Endothelial cell (in vitro differentiated cells): ENCODE measurements at places on chromosomes 4 and X. TPM values are rescaled to one million over a fixed set of nuclear protein-coding genes. Genes with fewer than 3 reads are reported as not detected.

DNA sequence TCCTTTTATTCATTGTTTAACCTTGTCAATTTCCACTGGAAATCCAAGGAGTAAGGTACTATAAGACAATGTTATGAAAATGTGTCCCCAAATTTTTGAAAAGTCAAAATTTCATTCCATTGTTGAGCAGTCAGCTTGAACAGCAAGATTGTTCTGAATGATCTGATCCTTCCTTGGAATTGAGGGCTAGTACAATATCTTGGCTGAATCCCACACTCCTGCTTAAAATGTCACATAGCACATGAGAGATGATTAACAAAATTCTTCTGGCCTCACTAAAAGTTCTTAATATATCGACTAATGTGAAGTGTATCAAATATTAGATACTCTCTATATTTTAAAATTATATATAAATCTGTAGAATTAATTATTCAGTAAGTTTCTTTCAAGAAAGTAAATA is 104.8 kb downstream of the ANK2 start:
- H3K4me1 ChIP-seq = peaks cover 2% of the 10 kb centered on the region
- peaks cover 1% of the 10 kb centered on the region for H3K27me3 ChIP-seq
- H3K4me3 ChIP-seq = no peak overlapping the region
- H3K36me3 ChIP-seq = no peaks in the 10 kb centered on the region

DNA sequence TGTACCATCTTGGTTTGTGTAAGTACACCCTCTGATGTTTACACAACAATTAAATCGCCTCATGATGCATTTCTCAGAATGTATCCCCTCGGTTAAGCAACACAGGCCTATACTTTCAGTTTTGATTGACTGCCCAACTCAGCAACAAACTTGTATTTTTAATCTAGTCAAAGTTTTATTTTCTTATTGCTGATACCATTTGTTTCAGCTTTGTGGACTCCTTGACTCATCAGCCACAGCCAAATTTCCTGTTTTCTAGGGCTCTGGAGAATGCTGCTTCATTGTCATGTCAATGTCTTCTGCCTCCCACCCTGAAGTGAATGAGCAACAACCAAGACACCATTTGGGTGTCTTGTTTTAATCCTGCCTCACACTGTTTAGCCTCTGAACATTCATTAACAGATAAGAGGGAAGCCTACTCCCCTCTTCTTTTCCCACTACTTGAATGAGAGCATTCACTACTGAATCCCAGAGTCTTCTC is 14.0 kb downstream of the BBS12 start:
- no peak overlapping the region for H3K27ac ChIP-seq
- H3K36me3 ChIP-seq = peaks cover 4% of the 10 kb centered on the region
- H3K4me1 ChIP-seq = no peaks in the 10 kb centered on the region
- no peak for DNase-seq
- H3K27me3 ChIP-seq = peaks cover 2% of the 10 kb centered on the region

DNA sequence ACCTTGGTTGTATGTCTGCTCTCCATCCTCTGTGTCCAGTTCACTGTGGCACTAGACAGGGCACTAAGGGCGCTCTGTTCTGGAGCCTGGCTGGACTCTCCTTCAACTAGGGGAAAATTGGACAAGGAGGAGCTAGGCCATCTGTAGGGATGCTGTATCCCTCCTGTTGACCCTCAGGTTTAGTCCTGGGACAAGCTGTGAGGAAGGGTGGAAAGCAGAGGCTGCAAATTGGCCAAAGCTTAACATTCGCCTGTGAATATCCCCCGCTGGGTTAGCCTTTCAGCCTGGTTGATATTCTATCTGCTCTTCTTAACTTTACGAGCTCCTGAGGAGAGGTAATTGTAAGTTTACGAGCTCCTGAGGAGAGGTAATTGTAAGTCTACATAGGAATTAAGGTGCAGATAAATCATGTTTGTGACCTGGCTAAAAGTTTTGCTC is 64.4 kb upstream of the ENPEP start:
- DNase-seq = peak; percentile 5
- peak overlapping the region; percentile 78 for H3K27ac ChIP-seq
- H3K36me3 ChIP-seq = peaks cover 8% of the 10 kb centered on the region
- H3K4me3 ChIP-seq = peak overlapping the region; percentile 91

GRCh38 chrX:57121816-57122215 is 468 bp upstream of the SPIN2B start:
- H3K4me3 ChIP-seq = peak overlapping the region; percentile 91
- H3K4me1 ChIP-seq = peaks cover 6% of the 10 kb centered on the region
- H3K27me3 ChIP-seq = no peaks in the 10 kb centered on the region
- peaks cover 6% of the 10 kb centered on the region for H3K36me3 ChIP-seq

DNA sequence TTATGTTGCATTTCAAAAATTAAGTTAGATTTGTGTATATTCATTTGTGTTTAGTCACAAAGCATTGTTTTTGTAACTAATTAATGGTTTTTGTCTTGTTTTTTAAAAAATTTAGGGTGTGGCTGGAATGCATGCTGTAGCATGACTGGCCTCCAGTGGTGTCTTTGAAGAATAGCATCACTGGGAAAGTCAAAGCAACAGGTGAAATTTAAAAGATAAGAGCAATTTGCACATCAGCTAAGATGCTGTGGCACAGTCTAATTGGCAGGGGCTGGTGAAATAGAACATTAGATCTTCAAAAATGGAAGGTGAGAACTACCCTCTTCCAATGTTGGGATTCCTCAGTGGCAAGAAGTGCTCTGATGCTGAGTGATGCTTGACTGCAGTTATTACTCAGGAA is 45.3 kb downstream of the ANK2 start:
- no peaks in the 10 kb centered on the region for H3K36me3 ChIP-seq
- H3K27ac ChIP-seq = no peak overlapping the region
- H3K27me3 ChIP-seq = no peaks in the 10 kb centered on the region
- no peak overlapping the region for H3K4me3 ChIP-seq

- no peaks in the 10 kb centered on the region for H3K36me3 ChIP-seq
- H3K27ac ChIP-seq = no peak overlapping the region
- no peaks in the 10 kb centered on the region for H3K4me1 ChIP-seq
- peaks cover 8% of the 10 kb centered on the region for H3K27me3 ChIP-seq
- DNase-seq = no peak
These were observed 88.8 kb downstream of the CPZ start for GRCh38 chr4:8681391-8681790.

GRCh38 chr4:96630839-96631238 is 790.9 kb downstream of the PDHA2 start:
- no peaks in the 10 kb centered on the region for H3K4me1 ChIP-seq
- H3K4me3 ChIP-seq = no peak overlapping the region
- no peak for DNase-seq
- no peaks in the 10 kb centered on the region for H3K36me3 ChIP-seq
- H3K27me3 ChIP-seq = peaks cover 2% of the 10 kb centered on the region

GRCh38 chrX:19904778-19905367 is 17.5 kb upstream of the SH3KBP1 start:
- no peaks in the 10 kb centered on the region for H3K27me3 ChIP-seq
- no peaks in the 10 kb centered on the region for H3K4me1 ChIP-seq
- no peak overlapping the region for H3K4me3 ChIP-seq
- no peak overlapping the region for H3K27ac ChIP-seq
- H3K36me3 ChIP-seq = no peaks in the 10 kb centered on the region
- DNase-seq = no peak

- H3K4me3 ChIP-seq = no peak overlapping the region
- no peak overlapping the region for H3K27ac ChIP-seq
- no peak for DNase-seq
These were observed 508.7 kb upstream of the FMR1 start for GRCh38 chrX:147403040-147403439.

DNA sequence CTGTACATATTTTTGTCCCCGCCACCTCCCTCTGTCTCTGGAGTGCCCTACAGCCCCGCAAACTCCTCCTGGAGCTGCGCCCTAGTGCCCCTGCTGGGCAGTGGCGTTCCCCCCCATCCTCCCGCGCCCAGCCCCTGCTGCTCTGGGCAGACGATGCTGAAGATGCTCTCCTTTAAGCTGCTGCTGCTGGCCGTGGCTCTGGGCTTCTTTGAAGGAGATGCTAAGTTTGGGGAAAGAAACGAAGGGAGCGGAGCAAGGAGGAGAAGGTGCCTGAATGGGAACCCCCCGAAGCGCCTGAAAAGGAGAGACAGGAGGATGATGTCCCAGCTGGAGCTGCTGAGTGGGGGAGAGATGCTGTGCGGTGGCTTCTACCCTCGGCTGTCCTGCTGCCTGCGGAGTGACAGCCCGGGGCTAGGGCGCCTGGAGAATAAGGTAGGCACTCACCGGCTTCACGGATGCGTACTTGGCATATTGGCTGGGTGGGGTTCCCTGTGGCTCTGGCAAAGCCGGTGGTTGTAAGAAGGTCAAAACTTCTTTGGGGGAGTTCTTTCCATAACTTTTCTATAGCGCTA is 653 bp downstream of the HHIP start:
- peak overlapping the region; percentile 92 for H3K4me3 ChIP-seq
- peak; percentile 37 for DNase-seq
- peaks cover 30% of the 10 kb centered on the region for H3K4me1 ChIP-seq
- no peaks in the 10 kb centered on the region for H3K36me3 ChIP-seq
- H3K27ac ChIP-seq = no peak overlapping the region

DNA sequence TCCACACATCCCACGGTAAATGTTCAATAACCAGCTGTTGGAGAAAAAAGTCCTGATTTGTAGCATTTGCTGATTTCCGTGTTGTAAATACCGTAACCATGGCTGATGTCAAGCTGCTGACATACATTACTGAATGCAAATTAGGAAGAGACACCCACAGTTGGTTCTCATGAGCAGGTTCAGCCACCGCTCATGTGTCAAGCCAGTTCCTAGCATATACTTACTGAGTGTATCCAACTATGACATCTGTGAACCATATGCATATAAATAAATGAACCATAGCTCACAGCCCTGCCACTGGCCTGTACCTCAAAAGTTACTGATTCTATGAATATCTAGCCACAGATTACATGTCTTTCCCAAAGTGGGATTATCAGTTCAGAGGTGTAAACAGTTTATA is 29.5 kb downstream of the FHDC1 start:
- no peaks in the 10 kb centered on the region for H3K36me3 ChIP-seq
- no peak for DNase-seq
- H3K27ac ChIP-seq = no peak overlapping the region
- H3K4me1 ChIP-seq = peaks cover 9% of the 10 kb centered on the region
- no peak overlapping the region for H3K4me3 ChIP-seq

- H3K4me3 ChIP-seq = no peak overlapping the region
- no peak overlapping the region for H3K27ac ChIP-seq
- H3K27me3 ChIP-seq = peaks cover 7% of the 10 kb centered on the region
These were observed 19.1 kb upstream of the SLC25A4 start for GRCh38 chr4:185124006-185124405.

GRCh38 chrX:153494541-153495361 is at the start of gene BGN:
Gene BGN, plus strand, starts transcription at chrX:153494980. Its CDS starts 9,652 bp downstream, at chrX:153504632.
- no peak within 1 kb of the TSS for H3K27ac ChIP-seq
- DNase-seq = peak; percentile 50
- H3K27me3 ChIP-seq = peaks cover 3% of the 10 kb centered on the region
- H3K4me1 ChIP-seq = peaks cover 26% of the 10 kb centered on the region
- H3K4me3 ChIP-seq = peak within 1 kb of the TSS; percentile 87

DNA sequence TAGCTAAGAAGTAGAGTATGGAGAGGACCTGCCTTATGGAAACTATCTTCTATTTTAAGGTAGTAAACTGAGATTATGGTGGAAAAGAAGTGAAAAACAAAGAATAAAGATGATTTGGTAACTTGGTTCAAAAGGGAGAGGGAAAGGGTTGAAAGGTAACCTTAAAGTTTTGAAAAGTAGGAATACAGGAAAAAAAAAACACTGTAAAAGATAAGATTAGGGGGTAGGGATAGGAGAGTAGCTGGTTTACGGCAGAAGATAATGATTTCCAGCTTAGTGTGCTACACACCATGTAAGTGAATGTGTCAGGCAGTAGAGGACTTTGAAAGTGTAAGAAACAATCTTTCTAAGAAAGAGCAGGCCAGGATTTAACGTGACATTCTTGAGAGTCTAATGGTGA is 35.3 kb downstream of the FAM13A start:
- H3K27me3 ChIP-seq = no peaks in the 10 kb centered on the region
- no peak overlapping the region for H3K27ac ChIP-seq
- H3K4me3 ChIP-seq = no peak overlapping the region
- H3K4me1 ChIP-seq = peaks cover 12% of the 10 kb centered on the region

DNA sequence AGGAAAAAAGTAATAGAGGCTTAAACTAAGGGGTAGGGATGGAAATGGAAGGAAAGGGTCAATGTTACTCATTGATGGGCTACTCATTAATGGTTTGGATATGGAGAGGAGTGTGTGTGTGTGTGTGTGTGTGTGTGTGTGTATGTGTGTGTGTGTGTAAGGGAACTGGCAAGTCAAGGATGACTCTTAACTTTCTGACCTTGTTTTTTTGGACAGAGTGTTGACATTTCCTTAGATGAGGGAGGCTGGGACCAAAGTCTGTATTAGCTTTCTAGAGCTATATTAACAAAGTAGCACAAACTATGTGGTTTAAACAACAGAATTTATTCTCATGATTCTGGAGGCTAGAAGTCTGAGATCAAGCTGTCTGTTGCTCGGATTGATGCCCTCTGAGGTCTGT is 202.7 kb downstream of the GBA3 start:
- no peak overlapping the region for H3K4me3 ChIP-seq
- no peaks in the 10 kb centered on the region for H3K36me3 ChIP-seq
- H3K4me1 ChIP-seq = no peaks in the 10 kb centered on the region
- peaks cover 3% of the 10 kb centered on the region for H3K27me3 ChIP-seq

GRCh38 chr4:72300126-72300525 is 268.3 kb downstream of the NPFFR2 start:
- H3K27ac ChIP-seq = no peak overlapping the region
- H3K4me1 ChIP-seq = no peaks in the 10 kb centered on the region
- no peak for DNase-seq
- H3K4me3 ChIP-seq = no peak overlapping the region
- H3K27me3 ChIP-seq = no peaks in the 10 kb centered on the region

GRCh38 chrX:148298737-148299136 is 201.7 kb upstream of the AFF2 start:
- H3K4me1 ChIP-seq = no peaks in the 10 kb centered on the region
- H3K4me3 ChIP-seq = no peak overlapping the region
- H3K36me3 ChIP-seq = no peaks in the 10 kb centered on the region
- H3K27ac ChIP-seq = no peak overlapping the region
- peaks cover 3% of the 10 kb centered on the region for H3K27me3 ChIP-seq

GRCh38 chrX:66002824-66003680 is 36.8 kb downstream of the VSIG4 start:
- H3K27ac ChIP-seq = no peak overlapping the region
- no peaks in the 10 kb centered on the region for H3K36me3 ChIP-seq
- peaks cover 26% of the 10 kb centered on the region for H3K4me1 ChIP-seq
- DNase-seq = no peak

DNA sequence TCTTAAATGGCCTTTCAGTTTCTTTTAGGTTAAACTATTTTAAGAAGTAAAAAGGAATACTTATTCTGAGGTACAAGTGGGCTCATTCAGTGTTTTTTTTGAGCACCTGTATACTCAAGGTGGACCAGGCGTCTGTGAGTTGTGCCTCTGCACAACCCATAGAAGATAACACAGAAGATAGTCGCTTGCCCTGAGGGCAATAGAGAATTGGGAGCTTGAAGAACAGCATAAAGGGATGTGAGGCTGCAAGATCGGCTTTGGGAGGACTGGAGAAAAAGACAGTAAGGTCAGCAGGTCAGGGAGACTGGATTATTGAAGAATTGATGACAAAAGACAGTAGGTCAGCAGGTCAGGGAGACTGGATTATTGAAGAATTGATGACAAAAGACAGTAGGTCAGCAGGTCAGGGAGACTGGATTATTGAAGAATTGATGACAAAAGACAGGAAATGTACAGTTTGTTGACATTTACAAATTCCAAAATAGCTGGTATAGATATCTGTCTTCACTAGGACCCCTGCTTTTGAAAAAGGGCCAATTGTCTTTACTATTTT is 3.1 kb downstream of the CPE start:
- H3K4me3 ChIP-seq = no peak overlapping the region
- H3K27me3 ChIP-seq = peaks cover 3% of the 10 kb centered on the region
- H3K36me3 ChIP-seq = no peaks in the 10 kb centered on the region
- no peak overlapping the region for H3K27ac ChIP-seq
- H3K4me1 ChIP-seq = peaks cover 2% of the 10 kb centered on the region

Gene CT45A3
- total RNA-seq = not detected

Gene OGT
- 139 TPM for total RNA-seq

Gene ERCC6L
- total RNA-seq = 1.7 TPM

Gene KLB
- total RNA-seq = not detected

Gene FRAS1
- 51.7 TPM for total RNA-seq

Gene APEX2
- 28.5 TPM for total RNA-seq
